H4 (cell line): ENCODE measurements at places on chromosomes 2 and 18. TPM values are rescaled to one million over a fixed set of nuclear protein-coding genes. Genes with fewer than 3 reads are reported as not detected.
A peak's percentile ranks its signal among the peaks of the same experiment; 100 is the strongest.

GRCh38 chr2:26185304-26185928 lies 12.5 kb downstream of the GAREM2 start:
- no peak for DNase-seq

DNA sequence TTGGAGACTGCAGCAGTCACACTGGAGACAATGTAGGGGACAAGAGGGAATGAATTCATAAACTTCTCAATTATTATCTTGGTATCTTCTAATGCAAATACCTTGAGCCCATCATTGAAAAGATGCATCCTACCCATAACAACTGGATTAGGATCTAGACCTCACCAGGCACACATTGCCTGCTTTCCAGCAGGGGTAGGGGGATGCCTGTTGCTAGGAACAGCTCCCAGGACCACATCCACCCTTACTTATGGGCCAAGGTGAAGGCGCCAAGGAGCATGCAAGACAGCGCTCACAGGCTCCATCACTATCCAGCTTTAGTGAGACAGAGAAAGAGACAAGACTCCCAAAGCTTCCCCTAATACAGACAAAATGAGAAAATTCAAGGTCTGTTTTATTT lies 24.4 kb downstream of the KCTD1 start:
- DNase-seq, result no peak

GRCh38 chr18:77634494-77634893 lies 384.8 kb downstream of the GALR1 start:
- DNase-seq, result no peak

GRCh38 chr2:44392338-44392943 lies 30.7 kb downstream of the CAMKMT start:
- DNase-seq, result no peak

DNA sequence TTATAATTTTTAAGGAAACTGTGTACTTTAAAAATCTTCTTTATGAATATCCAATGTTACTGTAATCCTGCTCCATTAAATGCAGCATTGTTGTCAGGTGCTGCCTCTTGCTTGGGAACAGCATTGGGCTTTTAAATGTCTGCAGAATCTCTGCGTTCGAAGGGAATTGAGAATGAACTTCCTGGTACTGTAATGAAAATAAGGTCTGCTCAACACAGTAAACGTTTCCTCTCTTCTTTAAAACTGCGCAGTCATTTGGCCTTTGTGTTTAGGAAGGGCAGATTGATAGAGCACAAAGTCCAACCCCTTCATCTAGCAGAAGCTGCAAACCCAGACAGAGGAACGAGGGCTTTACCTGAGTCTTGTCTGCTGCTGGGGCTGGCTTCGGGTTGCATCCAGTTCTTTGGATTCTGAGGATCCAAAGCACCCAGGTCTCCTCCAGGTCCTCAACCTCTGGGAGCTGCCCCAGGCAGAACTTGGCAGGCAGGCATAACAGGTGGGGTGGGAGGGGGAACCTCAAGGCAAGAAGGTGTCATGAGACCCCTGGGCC lies 104.5 kb downstream of the UGGT1 start:
- DNase-seq, result no peak

- DNase-seq, result no peak
These were observed 204.1 kb downstream of the CELF4 start for GRCh38 chr18:37361335-37362157.

GRCh38 chr2:67729474-67729873 lies 332.3 kb downstream of the ETAA1 start:
- no peak for DNase-seq

DNA sequence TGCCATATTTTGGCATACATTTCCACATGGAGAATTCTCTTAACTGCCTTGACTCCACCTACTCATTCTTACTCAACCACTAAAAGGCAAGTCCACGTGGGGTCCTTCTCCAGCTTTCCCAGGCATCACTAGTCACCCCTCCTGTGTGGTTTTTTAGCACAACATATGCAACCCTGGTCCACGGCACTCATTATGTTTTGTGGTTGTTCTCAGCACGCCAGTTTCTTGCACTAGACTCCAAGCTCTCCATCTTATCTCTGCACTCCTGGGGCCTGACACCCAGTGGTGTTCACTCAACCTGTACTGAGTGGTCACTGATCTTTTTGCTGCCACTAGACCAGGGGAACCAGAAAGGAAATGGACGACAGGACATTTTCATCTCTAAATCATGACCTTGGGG lies 18.0 kb downstream of the MARCHF4 start:
- DNase-seq, result no peak

DNA sequence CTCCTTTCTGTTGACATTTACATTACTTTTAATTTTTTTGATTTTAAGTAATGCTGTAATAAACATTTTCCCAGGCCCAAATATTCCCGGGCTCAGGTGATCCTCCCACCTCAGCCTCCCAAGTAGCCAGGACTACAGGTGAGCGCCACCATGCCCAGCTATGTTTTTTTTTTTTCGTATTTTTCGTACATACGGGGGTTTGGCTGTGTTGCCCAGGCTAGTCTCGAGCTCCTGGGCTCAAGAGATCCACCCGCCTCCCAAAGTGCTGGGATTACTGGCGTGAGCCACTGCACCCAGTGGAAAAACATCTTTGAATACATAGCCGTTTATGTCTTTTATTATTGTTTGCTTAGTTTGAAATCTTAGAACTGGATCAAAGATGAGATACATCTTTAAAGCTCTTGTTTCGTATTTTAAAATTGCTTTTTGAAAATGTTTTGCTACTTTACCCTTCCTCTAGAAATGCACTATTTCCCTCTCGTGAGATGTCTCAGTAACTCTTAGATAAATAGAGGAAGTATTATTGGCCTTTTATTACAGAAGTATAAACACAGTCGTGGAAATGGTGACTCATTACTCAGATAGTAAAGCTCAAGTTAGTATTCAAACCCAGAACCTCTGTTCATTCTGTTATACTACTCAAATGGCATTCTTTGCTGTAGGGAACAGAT lies 2.4 kb downstream of the SMCHD1 start:
- peak; percentile 80 for DNase-seq

GRCh38 chr2:65545837-65546805 lies 113.7 kb upstream of the SPRED2 start:
- no peak for DNase-seq

GRCh38 chr2:118882693-118883336 lies 35.4 kb upstream of the EN1 start:
- DNase-seq, result peak; percentile 74

- DNase-seq, result no peak
These were observed at the start of gene UGT1A6 for GRCh38 chr2:233692648-233693047. Gene UGT1A6, plus strand, starts transcription at chr2:233692890. Its CDS starts 115 bp downstream, at chr2:233693005.

GRCh38 chr2:48257456-48257855 lies 272.5 kb upstream of the STON1 start:
- DNase-seq, result no peak

DNA sequence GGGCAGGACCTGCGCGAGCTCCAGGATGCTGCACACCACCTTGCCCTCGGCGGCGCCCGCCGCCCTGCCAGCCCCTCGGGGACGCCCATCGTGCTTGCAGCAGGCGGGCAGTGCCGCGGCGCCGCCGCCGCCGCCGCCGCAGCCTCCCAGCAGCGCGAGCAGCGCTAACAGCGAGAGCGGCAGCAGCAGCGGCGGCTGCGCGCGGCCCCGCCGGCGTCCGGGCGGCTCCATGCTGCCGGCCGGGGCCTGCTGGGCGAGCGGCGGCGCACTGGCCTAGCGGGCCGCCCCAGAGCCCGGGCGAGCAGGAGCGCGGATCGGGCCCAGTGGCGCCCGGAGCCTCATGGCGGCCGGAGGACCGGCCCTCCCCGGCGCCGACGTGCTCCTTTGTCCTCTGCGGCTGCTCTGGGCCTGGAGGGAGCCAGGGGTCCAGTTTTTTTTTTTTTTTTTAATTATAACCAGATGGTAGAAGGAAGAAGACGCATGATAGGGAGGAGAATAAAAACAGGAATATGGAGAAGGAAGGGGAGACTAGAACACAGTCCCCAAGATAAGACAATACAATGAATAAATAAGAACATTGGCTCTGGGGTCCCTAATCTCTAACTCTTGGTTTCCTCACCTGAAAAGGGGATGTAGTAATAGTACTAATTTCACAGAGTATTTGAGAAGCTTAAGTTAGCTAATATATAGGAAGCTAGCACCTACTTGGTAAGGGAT lies 17.1 kb upstream of the ANKRD62 start:
- DNase-seq, result no peak

- peak; percentile 13 for DNase-seq
These were observed 133.4 kb upstream of the RND3 start for GRCh38 chr2:150620855-150621254.

DNA sequence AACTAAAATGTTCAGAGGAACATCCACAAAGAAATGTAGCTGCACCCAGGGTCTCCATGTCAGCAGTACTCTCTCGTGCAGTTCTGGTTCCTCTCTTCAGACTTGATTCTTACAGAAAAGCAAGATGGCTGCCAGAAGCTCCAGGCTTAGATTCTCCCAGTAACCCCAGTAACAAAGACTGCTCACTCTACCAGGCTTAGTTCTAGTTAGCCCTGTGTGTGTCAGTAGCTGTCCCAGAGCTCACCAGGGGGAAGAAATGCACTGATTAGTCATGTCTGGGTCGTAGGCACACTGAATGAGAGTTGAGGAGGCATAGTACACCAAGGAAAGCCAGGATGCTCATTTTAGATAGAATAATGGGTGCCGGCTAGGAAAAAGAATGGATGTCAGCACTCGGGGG lies 395.0 kb upstream of the NRP2 start:
- no peak for DNase-seq

DNA sequence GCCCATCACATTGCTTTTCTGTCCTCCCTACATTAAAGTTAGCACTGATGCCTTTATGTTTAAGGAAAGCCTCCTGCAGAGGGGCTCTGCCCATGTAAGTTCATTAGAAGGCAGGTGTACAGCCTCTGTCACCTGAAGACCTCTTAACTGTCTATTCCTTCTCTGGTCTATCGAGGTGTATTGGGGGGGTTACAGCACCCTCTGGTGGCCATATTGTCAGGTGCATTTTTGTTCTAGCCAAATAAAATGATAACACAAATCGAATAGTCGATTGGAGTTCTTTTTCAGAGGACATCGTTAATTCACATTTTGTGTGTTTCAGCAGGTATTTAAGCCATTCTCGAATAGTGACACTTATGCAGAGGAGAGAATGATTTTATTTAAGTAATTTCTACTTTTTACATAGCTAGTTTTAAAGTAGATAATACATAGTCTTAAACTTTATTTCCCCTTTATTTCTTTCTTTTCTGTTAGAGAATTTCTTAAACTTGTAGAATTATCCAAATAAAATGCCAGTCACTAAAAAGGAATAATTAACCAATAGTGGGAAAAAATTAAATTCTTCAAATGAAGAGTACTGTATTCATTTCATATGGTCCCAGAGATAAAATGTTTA lies 136.8 kb downstream of the NEDD4L start:
- peak; percentile 21 for DNase-seq

GRCh38 chr2:529424-529823 lies 147.8 kb downstream of the TMEM18 start:
- peak; percentile 33 for DNase-seq

DNA sequence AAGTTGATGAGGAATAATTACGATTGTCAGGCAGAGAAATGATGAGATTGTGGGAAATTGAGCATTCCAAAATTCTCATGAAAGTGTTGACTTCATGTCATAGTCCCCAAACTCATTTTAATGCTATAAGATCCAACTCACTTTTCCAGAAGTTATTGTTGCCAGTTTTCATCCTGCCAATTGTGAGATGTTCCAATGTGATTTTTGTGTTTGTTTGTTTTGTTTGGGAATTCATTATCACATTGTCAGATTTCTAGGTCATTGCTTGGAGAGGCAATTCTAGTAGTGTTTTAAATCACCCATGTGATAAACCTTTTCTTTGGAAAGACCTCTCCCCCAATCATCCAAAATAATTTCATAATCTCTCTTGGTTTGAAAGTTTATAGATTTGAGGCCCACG lies 86.0 kb upstream of the ACVR2A start:
- DNase-seq, result no peak

- peak; percentile 84 for DNase-seq
These were observed 222.8 kb downstream of the SOX11 start for GRCh38 chr2:5914811-5915611.

GRCh38 chr2:43136876-43137275 lies 89.5 kb downstream of the ZFP36L2 start:
- no peak for DNase-seq

DNA sequence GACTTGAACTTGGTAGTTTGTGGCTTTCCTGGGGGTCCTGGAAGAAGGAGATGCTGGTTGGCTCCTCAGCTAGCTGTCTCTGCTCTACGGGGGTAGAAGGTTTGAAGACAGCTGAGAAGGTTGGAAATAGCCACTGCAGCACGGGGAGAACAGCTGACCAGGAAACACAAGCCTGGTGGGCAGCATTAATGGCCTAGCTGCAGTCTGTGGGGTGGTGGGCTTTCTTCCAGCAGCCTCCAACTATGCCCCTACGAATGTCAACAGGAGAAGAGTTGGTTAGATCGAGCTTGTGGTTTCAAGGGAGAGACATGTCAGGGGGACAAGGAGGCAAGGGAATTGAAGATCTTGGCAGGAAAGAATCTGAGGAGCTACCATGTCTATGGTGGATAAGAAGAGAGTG lies 38.9 kb downstream of the PMAIP1 start:
- no peak for DNase-seq

- DNase-seq, result no peak
These were observed 101.0 kb downstream of the PLA2R1 start for GRCh38 chr2:159961451-159961850.

- no peak for DNase-seq
These were observed 63.4 kb downstream of the INPP4A start for GRCh38 chr2:98507891-98508708.

DNA sequence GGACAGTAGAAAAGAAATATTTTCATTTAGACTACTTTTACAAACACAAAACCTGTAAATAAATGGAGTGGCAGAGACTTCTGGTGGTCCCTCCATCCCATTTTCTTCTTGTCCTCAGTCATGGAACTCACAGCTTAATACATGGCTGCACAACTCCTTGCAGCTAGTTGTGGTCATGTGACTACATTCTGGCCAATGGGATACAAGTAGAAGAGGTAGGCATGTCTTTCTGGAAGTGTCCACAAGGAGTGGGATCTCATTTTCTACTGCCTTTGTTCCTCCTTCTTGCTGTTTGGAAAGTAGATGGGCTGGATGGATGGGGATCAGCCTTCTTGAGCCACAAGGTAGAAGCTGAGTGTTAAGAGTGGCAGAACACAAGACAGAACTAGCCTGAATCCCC lies 555.8 kb downstream of the SATB2 start:
- DNase-seq, result peak; percentile 8

DNA sequence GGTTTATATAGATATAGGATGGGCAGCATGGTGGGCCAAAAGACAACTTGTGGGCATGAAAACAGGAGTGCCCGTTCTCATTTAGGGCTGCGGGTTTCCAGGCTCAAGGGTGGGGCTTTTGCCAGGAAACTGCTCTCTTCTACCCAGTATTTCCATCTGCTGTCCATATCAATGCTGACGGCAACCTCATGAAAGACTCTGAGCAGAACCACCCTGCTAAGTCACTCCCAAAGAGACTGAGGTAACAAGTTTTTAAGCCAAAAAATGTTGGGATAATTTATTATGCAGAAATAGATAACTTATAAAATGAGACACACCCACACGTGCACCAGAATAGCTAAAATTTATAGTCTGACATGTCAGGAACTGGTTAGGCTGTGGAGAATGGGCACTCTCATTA lies 36.1 kb upstream of the MPPE1 start:
- DNase-seq, result no peak

The LRP2 gene
- 0.10 and 0.29 TPM in 2 replicates for total RNA-seq

The ACYP2 gene
- 6.9 and 15.8 TPM in 2 replicates for total RNA-seq

The PRSS56 gene
- not detected in 2 replicates for total RNA-seq

The UBXN2A gene
- total RNA-seq, result 5.7 and 10.0 TPM in 2 replicates

The RAX gene
- not detected in 2 replicates for total RNA-seq

The SPDYA gene
- not detected in 2 replicates for total RNA-seq

The ABHD1 gene
- 0.12 TPM in 1 of 2 replicates, not detected in the other for total RNA-seq

The GORASP2 gene
- 29.8 and 42.3 TPM in 2 replicates for total RNA-seq

The CABYR gene
- 0.52 TPM in 1 of 2 replicates, not detected in the other for total RNA-seq

The SAG gene
- total RNA-seq, result not detected in 2 replicates

The ALPP gene
- total RNA-seq, result 1.4 and 1.5 TPM in 2 replicates

The SFT2D3 gene
- total RNA-seq, result 8.3 and 8.7 TPM in 2 replicates

The TPRKB gene
- total RNA-seq, result 124 and 136 TPM in 2 replicates

The TCF4 gene
- 17.1 and 30.7 TPM in 2 replicates for total RNA-seq
